ENCODE measurements at places on chromosomes 7 and 10.

DNA sequence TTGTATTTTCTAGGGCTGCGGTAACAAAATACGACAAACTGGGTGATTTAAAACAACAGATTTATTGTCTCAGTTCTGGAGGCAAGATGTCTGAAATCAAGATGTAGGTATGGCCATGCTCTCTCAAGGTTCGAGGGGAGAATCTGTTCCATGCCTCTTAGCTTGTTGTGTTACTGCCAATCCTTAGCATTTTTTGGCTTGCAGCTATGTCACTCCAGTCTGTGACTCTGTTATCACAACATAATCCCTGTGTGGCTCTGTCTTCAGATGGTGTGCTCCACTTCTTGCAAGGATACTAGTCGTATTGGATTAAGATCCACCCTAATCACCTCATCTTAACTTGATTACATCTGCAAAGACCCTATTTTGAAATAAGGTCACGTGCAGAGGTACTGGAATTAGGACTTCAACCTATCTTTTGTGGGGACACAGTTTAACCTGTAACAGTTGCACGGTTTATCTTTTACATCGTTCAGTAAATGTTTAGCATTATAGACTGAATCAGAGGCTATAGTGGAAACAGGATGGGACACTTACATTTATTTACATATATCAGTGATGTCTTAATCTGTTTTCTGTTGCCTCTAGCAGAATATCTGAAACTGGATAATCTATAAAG is 3.1 kb downstream of the C1GALT1 start:
- DNase-seq, result no peak

DNA sequence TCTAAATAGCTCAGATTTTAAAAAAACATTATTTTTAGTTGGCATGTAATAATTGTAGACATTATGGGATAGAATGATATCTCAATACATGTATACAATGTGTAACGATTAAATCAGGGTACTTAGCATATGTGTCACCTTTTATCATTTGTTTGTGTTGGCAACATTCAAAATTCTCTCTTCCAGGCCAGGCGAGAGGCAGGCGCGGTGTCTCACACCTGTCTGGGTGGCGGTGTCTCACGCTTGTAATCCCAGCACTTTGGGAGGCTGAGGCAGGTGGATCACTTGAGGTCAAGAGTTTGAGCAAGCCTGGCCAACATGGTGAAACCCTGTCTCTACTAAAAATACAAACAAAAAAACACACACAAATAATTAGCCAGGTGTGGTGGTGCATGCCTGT is 151.7 kb downstream of the RTKN2 start:
- DNase-seq, result peak; percentile 25

- no peak for DNase-seq
Observed at GRCh38 chr7:16083931-16084330, 337.4 kb downstream of the CRPPA start.

DNA sequence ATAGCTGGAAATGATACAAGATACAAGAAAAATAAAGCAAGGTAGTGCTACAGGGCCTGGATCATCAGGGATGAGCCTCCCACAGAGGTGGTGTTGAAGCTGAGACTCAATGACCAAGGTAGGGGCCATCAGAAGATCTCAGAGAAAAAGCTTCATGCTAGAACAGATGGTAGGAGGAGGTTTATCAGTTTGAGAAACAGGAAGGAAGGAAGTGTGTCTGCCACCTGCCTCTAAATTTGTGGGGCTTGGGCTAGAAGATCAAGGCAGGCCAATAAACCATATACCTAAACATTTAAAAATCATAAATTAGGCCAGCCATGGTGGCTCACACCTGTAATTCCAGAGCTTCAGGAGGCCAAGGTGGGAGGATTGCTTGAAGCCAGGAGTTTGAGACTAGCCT is 410.8 kb upstream of the PRKCQ start:
- no peak for DNase-seq

GRCh38 chr7:32250003-32250402 is 179.8 kb upstream of the PDE1C start:
- no peak for DNase-seq

DNA sequence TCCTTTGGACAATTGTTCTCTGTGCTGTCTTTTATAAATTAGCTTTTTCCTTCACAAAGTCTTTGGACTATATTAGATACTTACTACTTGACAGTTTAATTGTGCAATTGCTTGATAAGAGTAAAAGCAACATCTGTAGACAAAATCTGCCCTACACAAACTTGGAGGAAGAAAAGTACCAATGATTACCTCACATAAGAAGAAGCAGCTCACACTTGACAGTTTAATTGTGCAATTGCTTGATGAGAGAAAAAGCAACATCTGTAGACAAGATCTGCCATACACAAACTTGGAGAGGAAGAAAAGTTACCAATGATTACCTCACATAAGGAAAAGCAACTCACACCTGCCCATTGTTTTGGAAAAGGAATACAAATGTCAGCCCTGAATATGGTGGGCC is 17.1 kb upstream of the SCIN start:
- DNase-seq, result no peak

DNA sequence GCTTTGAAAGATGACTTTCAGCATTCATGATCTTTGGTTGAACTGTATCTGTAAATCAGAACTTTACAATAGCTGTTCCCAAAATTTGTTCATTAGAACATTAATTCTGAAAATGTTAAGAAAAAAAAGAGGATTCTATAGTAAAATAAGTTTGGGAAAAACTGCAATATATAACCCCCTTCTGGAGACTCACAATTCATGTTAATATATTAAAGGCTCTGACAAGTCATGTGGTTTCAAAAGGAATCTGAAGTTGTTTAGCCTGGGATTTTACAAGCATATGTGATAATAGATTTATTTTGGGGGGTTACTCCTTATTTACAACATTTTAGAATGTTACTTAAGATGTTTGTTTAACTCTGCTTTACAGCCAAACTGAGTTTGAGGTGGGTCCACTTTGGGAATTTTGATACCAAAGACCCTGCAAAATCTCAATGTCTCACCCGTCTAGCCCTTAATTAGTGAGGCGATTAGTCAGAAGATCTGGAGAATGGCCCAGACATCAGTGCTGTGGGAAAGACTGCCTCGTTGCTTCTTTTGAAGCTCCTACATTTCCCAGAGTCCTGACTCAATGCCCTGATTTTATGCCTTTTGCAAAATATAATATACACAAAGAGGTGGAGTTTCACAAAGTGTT is 40.0 kb downstream of the CDK1 start:
- DNase-seq, result no peak

GRCh38 chr10:89337484-89337883 is 9.7 kb downstream of the IFIT3 start:
- no peak for DNase-seq

DNA sequence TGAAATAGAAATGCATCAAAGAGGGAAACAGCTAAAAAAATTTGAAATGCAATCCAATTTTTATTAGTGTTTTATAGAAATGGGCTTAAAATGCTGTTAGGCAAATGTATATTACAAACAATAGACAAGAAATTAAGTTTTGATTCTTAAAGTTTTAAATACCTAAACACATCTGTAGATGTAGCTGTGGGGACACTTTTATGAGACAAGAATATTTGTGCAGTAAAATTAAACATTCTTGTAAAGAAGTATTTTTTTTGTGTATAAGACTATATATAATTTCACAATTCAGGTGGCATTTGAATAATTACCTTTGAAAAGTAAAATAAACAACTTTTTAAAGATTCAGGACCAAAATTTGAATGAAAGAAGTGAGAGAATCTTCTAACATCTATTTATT is 1015.9 kb downstream of the REEP3 start:
- no peak for DNase-seq

- DNase-seq, result no peak
Observed at GRCh38 chr10:11177926-11178471, 160.3 kb downstream of the CELF2 start.

GRCh38 chr7:97418312-97418711 is 300.8 kb downstream of the SDHAF3 start:
- peak; percentile 4 for DNase-seq

GRCh38 chr10:117801691-117802090 is 245.1 kb downstream of the RAB11FIP2 start:
- no peak for DNase-seq

- DNase-seq, result no peak
Observed at GRCh38 chr7:101151908-101152651, 2.2 kb upstream of the AP1S1 start.

DNA sequence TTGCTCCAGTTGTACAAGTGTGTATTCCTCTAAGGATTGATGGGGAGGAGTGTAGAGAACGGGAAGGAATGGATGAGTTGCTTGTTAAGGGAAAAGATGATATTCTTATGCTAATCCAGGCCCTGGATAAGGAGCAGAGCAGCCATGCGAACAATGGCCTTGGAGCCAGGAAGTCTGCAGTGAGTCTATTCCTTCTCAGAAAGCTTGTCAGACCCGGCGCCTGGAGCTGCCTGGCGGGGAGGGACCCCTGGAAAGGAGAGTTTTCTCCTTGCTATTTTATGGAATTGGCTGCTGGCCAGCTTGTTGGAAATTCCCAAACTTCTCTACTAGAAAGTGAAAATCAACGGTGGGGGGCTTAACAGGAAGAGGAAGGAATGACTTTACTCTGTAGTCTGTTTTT is 89.1 kb downstream of the MMRN2 start:
- DNase-seq, result no peak

DNA sequence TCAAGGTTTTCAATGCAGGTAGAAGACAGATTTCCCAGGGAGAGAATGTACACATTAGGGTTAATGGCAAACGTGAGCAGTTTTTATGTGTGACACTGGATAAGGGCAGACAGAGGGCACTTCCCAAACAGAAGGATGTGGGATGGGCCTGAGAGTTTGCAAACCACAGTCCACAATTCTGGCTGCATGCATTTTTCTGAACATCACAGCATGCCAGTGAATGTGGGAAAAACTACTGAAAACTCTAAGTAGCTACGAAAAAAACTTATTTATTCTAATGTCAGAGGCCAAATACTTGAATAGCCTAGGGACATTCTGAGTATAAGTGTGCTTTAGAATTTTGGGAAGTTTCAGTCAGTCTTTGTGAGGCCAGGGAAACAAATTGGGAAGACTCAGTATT is 145.9 kb downstream of the NRCAM start:
- DNase-seq, result no peak

GRCh38 chr10:95403700-95404461 is 113.1 kb upstream of the PDLIM1 start:
- no peak for DNase-seq

DNA sequence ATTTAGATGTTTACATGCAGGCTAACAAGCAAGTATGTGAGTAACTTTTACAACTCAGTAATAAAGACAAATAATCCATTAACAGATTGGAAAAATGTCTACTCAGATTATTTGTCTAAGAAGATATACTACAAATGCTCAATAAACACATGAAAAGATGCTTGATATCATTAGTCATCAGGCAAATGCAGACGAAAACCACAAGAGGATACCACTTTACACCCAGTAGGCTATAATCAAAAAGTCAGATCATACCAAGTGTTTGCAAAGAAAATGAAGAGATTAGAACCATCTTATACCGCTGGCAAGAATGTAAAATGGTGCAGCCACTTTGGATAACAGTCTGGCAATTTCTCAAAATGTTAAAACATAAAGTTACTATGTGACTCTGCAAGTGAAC is 84.1 kb downstream of the MALSU1 start:
- DNase-seq, result no peak

DNA sequence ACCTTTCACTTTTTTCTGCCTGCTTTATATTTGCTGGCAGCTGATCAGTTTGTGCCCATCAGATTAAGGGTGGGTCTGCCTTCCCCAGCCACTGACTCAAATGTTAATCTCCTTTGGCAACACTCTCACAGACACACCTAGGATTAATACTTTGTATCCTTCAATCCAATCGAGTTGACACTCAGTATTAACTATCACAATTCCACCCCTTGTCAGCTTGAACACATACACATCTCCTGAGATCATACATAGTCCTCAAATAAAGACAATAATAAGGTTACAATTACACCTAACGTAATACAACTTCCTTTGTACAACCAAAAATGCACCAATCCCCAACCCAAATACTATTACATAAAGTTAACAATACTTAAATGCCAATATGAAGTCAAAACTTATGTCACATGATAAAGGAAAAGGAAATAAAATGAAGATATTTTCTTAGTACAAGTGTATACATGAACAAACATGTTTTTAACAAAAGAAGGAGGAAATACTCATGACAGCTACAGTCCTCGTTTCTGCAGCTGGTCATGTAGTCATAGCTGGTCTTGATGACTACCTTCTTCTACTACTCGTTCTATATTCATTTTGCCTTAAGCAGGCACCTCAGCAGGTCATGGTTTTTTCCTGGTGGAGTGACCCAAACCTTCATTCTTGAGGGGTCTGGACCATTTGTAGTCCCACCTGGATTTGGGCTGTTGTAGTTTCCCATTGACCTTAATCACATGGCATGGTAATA is 96.7 kb upstream of the CABCOCO1 start:
- no peak for DNase-seq

- DNase-seq, result peak; percentile 39
Observed at GRCh38 chr7:65265933-65266519, 107.6 kb upstream of the ZNF92 start.

DNA sequence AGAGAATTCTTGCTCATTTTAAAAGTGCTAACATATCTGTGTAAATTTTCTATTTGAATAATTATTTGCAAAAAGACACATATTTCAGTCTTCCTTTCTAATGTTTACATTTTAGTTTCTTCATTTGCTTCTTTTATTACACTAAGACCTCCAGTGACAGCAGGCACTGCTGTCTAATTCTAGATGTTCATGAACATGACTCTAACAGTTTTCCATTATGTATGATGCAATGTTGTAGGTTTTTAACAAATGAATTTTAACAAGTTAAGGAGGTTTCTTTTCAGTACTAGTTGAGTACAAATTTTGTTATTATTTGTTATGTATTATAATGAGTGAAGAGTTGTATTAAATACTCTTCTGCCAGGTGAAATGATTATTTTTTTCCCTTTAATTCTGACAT is 83.6 kb downstream of the GRB10 start:
- no peak for DNase-seq

GRCh38 chr7:24727154-24728120 is 29.8 kb downstream of the GSDME start:
- no peak for DNase-seq

DNA sequence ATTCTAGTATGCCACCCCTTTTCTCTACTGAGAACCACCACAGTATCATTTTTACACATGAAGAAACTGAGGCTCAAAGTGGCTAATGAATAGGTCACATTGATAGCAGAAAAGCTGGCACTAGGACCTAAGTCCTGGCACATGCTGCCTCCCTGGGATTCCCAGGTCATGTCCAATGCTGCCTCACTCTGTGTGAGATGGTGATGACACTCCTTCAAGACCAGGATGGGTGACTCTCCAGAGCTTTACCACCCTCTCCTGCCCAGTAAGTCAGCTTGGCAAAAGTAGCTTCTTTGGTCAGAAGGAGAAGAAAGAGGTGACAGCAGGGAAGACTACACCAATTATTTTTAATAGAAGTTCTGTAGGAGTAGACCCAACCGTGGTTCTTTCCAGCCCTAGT is 13.3 kb upstream of the AKR1B10 start:
- no peak for DNase-seq

GRCh38 chr10:13340626-13341376 is 7.3 kb downstream of the SEPHS1 start:
- DNase-seq, result no peak

GRCh38 chr7:106346678-106347217 is 62.0 kb upstream of the NAMPT start:
- no peak for DNase-seq
